ENCODE measurements at places on chromosomes 11 and 22.

- no peak for DNase-seq
Measured at GRCh38 chr11:27716835-27717234, 16.6 kb upstream of the BDNF start.

- no peak for DNase-seq
Measured at GRCh38 chr11:2547806-2548205, 103.0 kb downstream of the KCNQ1 start.

DNA sequence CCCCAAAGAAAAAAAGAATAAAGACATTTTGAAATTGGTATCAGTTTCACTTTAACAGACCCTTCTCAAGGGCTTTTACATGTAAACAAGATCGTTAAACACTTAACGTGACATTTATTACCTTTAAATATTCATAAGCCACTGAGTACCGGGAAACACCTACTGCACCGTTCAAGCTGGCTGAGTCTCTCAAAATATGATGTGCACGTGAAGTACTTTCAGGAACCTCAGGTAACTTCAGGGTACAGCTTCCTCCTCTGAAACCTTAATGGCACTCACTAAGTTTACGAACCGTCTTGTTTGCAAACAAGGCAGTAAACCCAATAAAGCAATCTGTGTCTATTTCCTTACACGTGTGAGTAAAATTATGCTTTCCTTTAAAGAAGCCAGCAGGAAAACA, 105.5 kb upstream of the TENM4 start:
- no peak for DNase-seq

DNA sequence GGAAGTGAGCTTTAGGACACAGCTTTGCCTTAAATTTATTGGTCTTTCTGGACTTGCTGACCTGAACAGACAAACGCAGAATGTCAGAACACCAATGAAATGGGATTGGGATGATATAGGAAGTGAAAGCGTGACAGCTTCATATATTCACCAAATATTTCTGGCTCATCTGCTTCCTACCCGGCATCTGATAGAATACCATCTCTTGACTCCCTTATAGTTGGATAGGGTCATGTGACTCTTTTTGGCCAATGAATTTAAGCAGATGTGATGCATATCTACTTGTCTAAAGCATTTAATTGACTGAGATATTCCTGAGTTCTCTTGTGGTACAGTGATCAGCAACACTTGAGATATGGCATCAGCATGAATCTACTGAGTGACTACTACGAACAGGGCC, 2.5 kb upstream of the CAPRIN1 start:
- DNase-seq = peak; percentile 77

GRCh38 chr11:119691020-119691666, 37.9 kb downstream of the NECTIN1 start:
- peak; percentile 86 for DNase-seq

DNA sequence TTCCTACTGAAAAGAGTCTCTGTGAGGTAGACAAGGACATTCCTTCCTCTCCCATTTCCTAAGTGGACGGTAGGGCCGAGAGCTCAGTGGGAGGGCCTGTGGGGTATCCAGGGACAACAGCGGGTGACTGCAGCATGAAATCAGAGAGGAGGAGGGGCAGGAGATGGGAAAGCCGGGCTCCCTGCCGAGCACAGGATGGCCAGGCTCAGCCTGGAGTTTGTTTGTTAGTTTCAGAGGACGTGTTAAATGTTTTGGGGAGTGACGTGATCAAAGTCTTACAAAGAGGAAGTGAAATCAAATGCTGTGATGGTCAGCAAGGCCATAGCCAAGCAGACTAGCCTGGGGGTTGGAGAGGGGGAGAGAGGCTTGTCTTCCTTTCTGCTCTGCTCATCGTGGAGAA, 152.7 kb downstream of the ADAMTS15 start:
- peak; percentile 77 for DNase-seq

- DNase-seq = no peak
Measured at GRCh38 chr22:31474743-31475142, 14.9 kb downstream of the EIF4ENIF1 start.

- no peak for DNase-seq
Measured at GRCh38 chr11:69771466-69771865, 3.7 kb downstream of the FGF4 start.

GRCh38 chr22:19879992-19880785, 25.5 kb upstream of the GNB1L start:
- DNase-seq = no peak

GRCh38 chr11:46948378-46949131, 12.0 kb downstream of the CSTPP1 start:
- peak; percentile 29 for DNase-seq

- no peak for DNase-seq
Measured at GRCh38 chr11:126378763-126379162, 23.3 kb downstream of the ST3GAL4 start.

DNA sequence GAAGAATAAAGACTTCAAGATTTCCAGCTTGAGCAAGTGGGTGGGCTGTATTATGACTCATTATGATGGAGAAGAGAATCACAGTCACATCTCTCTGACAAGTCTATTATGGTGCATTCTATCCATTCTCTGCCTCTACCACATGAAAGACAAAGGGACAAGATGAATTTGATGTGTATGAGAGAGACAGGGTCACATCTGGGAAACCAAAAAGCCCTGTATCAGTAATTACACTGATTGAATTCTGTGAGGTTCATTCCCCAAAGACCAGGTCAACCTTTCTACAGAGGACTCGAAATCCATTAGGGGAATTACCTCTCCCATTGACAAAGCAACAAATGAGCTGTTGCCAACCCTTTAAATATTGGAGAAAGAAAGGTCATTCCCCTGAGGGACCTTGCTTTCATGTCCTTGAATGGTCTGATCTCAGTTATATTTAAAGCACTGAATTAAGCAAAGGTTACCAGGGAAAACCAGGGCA, 109.6 kb downstream of the USP35 start:
- DNase-seq = no peak

GRCh38 chr11:78822931-78823423, 248.3 kb upstream of the NARS2 start:
- no peak for DNase-seq

- DNase-seq = no peak
Measured at GRCh38 chr22:46053563-46054090, 76.7 kb upstream of the WNT7B start.

DNA sequence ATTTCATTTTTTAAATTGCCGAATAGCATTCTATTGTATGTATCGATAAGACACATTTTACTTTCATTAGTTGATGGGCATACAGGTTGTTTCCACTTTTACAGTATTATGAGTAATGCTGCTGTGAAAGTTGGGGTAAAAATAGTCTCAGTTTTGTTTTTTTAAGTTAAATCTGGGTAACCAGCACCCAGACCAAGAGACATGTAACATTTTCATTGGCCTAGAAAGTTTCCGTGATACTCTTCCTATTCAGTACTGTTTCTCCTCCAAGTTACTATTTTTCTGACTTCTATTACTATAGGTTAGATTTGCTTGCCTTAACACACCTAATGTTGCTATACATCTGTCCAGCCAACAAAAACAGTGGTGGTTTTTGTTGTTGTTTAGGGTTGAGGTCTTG, 12.3 kb downstream of the IPO7 start:
- DNase-seq = no peak

GRCh38 chr11:57467508-57468157, 7.3 kb downstream of the RTN4RL2 start:
- no peak for DNase-seq

DNA sequence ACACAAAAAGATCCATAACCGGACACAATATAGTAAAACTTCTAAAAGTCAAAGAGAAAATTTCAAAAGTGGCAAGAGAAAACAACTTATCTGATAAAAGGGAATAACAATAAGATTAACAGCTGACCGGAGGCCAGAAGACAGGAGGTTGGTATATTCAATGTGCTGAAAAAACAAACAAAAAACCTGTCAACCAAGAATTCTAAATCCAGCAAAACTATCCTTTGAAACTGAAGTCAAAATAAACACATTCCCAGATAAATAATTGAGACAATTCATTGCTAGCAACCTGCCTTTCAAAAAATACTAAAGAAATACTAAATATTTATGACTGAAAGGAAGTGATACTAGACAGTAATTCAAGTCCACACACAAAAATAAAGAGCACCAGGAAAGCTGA, 101.3 kb downstream of the RELT start:
- no peak for DNase-seq

DNA sequence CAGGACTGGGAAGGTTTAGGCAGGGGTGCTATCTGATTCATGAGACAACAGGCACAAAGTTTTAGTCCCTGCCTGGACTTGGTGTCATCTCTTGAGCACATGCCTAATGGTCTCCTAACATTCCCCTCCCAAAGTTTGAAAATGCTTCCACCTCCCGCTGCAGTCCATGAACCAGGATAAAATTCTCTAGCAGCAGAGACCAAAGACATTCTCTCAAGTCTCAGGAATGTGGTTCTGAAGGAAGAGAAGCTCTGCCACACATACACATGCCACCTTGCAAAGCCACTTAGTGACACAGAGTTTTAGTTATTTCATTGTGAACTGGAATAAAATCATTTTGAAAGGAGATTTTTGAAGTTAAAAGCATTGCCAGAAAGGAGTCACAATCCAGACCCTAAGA, 15.5 kb downstream of the OR51B6 start:
- DNase-seq = no peak

GRCh38 chr11:111776398-111777093, 10.4 kb upstream of the PPP2R1B start:
- no peak for DNase-seq

DNA sequence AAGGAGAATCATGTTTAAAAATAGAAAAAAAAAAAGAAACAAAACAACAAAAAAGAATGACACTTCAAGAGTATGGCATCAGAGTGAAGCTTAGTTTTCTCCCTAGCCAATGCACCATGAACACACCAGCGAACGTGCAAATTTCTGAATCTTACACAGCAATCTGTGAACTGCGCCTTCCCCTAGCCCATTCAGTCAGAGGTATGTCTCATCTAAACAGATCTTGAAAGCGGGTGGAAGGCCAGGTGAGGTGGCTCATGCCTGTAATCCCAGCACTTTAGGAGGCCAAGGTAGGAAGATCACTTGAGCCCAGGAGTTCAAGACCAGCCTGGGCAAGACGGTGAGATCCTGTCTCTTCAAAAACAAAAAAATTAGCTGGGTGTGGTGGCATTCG, 113.1 kb downstream of the MICAL3 start:
- DNase-seq = no peak

All from MV-4-11 (cell line).